Hepatic stellate cell (primary cell): ENCODE measurements at places on chromosomes 2 and 18.

- DNase-seq = no peak
Observed at GRCh38 chr2:63506320-63506719, 82.0 kb downstream of the WDPCP start.

DNA sequence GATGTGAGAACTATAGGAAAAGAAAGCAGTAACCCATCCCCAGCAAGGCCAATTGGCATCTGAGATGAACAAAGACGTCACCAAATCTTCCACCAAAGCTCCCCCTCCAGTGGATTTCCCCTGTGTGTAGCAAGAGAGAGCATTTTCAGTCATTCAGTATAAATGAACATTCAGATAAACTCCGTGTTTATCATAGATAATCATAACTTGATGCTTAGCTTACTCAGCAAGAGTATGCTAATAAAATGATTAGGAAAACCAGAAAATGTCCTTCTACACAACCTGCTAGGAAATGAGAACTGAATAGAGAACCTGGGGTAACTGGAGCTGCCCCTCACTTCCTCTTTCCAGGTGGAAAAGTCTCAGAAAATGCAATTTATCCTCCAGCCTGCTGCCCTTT lies 198.0 kb upstream of the CCDC150 start:
- no peak for DNase-seq

GRCh38 chr2:66899648-66900047 lies 464.7 kb downstream of the MEIS1 start:
- DNase-seq = no peak

- DNase-seq = no peak
Observed at GRCh38 chr18:4107049-4107467, 348.0 kb downstream of the DLGAP1 start.

DNA sequence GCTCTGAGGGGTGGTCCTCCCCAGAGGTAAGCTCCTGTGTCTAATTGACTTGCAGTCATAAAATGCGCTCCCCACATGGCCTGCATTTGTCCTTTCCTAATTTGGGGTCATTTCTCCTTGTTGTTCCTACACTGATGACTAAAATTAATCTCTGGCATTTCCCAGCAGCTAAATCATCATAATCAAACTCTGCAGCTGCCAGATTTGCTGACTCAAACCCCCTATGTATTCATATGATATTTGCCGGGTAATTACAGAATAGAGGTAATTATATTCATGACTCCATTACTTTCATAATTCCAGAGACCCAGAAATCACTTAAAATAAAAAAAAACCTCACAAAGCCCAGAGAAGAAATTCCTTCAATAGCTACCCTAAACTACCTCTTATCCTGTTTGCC lies 331.4 kb upstream of the KLHL29 start:
- no peak for DNase-seq
